Activated CD8-positive, alpha-beta memory T cell treated with anti-CD3 and anti-CD28 coated beads, Interleukin-2, amount 10 ng/mL, durations not matched to agents 7 days and 5 days (primary cell): ENCODE measurements at places on chromosomes 4 and X. TPM values are rescaled to one million over a fixed set of nuclear protein-coding genes. Genes with fewer than 3 reads are reported as not detected.

- DNase-seq = no peak
- no peaks in the 10 kb centered on the region for H3K27me3 ChIP-seq
- H3K36me3 ChIP-seq = no peaks in the 10 kb centered on the region
- H3K4me3 ChIP-seq = no peak overlapping the region
- H3K27ac ChIP-seq = no peak overlapping the region
These were observed 18.3 kb downstream of the ADGRG4 start for GRCh38 chrX:136318895-136319597.

- H3K36me3 ChIP-seq = peaks cover 7% of the 10 kb centered on the region
- H3K4me3 ChIP-seq = no peak overlapping the region
- no peaks in the 10 kb centered on the region for H3K27me3 ChIP-seq
- H3K4me1 ChIP-seq = peaks cover 50% of the 10 kb centered on the region
These were observed 39.3 kb downstream of the SH3KBP1 start for GRCh38 chrX:19848110-19848509.

DNA sequence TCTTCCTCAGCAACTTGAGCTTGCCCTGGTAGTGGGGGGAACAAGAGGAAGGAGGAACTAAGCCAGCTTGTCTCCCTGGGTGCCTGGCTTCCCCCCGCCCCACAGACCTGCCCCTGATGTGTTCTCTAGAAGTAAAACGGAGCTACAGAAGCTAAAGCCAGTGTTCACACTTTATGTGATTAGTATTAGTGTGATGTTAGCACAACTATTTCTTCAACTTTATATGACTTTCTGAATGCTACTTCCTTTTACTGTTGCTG is 10.7 kb downstream of the RGS12 start:
- no peak overlapping the region for H3K4me3 ChIP-seq
- no peak for DNase-seq
- no peaks in the 10 kb centered on the region for H3K36me3 ChIP-seq
- peaks cover 34% of the 10 kb centered on the region for H3K4me1 ChIP-seq
- no peak overlapping the region for H3K27ac ChIP-seq
- peaks cover 47% of the 10 kb centered on the region for H3K27me3 ChIP-seq

The NPY2R gene
- total RNA-seq = not detected

The CT45A10 gene
- total RNA-seq = not detected
